ENCODE measurements at places on chromosomes 7 and 10.

DNA sequence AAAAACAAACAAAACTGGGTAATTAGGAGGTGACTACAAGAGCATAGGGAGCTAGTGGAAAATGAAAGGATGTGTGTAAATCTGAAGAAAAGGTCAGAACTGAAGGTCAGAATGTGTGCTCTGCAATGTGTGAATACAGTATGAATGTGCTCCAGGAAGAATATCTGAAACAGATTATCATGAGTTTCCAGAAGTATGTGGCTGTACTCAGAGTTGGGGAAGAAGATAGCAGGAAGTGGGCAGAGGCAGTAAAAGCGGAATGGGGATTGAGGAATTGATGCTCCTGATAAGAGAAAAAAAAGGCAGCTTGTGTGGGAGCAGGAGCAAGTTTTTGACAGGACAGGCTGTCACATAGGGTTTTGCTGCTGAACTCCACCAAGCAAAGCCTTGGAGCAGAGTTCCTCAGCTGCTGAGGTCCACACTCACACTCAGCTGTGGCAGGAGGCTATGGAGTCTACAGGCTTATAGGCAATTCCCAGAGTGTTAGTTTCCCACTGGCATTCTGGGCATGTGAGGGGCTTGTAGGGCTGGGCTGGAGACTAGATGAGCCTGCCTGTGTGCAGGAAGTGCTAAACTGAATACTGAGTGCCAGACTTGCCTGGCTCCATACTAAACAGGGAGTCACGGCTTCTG, 22.9 kb downstream of the H2AZ2 start:
- no peak for DNase-seq

DNA sequence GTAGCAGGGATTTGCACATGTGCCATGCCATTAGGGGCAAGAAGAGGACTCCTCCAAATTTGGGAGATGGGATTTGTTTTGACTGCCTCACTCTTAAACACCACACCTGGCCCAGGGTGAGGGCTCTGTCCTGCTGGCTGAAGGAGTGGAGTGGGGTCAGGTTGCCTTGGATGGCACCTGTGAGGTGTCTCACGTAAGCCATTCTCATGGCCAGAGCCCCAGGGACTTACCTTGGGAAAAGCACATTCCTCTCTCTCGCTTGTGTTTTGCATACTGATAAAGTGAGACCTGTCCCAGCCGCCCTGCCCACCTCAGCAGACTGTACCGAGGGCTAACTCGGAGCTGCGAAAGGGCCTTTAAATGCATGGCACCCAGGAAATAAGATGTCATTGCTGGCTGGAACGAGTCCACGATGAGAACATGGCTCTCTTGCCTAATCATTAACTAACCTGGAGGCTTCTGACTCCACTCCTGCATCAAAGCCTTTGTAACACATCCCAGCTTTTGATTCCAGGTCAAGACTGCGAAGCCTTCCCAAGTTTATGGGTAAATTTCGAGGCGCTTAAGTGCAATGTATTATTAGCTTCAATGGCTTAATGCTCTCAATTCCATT, 184.0 kb upstream of the RNF32 start:
- no peak for DNase-seq

- peak; percentile 22 for DNase-seq
These were observed 141.7 kb upstream of the PFKP start for GRCh38 chr10:2925631-2926030.

GRCh38 chr10:113063043-113063967, 113.3 kb downstream of the TCF7L2 start:
- DNase-seq, result no peak

DNA sequence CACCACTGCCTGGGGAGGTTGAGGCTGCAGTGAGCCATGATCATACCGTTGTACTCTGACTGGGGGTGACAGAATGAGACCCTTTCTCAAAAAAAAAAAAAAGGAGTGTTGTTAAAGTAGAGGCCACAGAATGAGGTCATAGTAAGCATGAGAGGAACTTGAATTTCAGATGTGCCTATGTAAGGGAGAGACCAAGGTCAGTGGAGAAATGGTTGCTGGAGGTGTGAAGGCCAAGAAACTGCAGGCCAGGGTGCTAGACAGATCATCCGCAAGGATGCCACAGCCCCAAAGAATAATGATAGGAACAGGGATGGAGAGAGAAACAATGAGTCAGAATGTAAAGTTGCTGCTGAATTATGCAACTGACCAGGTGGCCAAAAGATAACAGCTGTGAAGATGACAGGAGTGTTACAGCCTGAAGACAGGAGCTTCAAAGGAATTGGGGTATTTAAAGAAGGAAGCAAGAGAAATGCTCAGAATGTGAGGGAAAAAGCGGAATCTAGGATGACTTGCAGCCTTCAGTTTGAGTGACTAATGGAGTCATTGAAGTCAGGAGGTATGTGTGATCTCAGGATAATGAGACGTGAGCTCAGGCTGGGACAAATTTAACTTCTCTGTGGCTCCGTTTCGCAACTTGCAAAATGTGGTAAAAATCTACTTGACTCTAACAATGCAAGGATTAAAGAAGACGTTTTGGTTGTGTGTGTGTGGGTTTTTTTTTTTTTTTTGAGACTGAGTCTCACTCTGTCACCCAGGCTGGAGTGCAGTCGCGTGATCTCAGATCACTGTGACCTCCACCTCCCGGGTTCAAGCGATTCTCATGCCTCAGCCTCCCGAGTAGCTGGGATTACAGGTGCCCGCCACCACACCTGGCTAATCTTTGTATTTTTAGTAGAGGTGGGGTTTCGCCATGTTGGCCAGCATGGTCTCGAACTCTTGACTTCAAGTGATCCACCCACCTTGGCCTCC, 22.2 kb downstream of the TYW1B start:
- DNase-seq, result no peak

GRCh38 chr7:18117482-18117881, 89.8 kb upstream of the PRPS1L1 start:
- peak; percentile 48 for DNase-seq

DNA sequence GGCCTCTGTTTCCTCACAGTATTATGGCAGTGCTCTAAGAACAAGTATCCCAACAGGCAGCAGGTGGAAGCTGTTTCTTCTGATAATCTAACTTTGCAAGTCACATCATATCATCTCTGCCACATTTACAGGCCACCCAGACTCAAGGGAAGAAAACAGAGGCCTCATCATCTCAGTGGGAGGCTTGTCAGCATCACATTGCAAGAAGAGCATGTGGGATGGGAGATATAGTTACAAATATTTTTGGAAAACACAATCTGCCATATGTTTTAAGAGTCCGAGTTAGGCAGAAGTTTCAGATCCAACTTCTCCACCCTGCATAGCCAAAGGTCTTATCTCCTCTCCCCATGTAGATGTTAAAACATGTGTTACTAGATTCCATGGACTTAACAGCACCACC, 130.4 kb upstream of the PDE1C start:
- DNase-seq, result no peak

GRCh38 chr7:41792120-41792519, 89.2 kb upstream of the INHBA start:
- DNase-seq, result no peak

- peak; percentile 98 for DNase-seq
These were observed 127.2 kb downstream of the SRI start for GRCh38 chr7:88092676-88092999.

DNA sequence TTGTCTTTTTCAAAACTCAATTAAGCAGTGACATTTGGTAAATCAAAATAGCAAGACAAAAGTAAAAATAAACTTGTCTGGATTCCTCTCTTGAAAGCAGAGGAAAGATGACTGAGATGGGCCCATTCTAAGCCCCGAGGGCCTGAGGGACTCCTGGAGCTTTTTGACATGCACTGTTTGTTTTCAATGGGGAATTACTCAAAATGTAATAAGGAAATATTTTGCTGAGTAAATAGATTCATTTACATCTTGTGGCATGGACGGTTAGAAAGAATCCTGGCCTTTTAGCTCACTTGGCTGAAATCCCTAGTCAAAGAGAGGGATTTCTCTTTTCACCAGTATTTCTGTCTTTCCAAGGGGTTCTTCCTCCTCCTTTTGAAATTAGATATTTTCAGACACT, 108.0 kb downstream of the MKX start:
- peak; percentile 2 for DNase-seq

DNA sequence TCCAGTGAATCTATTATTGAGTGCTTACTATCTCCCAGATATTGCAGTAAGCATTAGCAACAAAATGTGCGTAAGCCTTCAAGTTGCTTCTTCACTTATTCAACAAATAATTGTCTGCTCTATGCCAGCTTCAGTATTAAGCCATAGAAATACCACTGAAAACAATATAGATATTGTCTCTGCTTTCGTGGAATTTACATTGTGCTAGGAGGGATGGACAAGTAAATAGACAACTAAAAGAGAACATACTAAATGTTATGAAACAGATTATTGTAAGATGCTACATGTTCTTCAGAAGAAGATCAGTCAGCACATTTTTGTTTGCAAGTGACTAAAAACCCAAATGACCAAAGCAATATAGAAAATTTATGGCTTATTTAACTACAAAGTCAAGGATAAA, 27.3 kb downstream of the CFAP69 start:
- DNase-seq, result no peak

DNA sequence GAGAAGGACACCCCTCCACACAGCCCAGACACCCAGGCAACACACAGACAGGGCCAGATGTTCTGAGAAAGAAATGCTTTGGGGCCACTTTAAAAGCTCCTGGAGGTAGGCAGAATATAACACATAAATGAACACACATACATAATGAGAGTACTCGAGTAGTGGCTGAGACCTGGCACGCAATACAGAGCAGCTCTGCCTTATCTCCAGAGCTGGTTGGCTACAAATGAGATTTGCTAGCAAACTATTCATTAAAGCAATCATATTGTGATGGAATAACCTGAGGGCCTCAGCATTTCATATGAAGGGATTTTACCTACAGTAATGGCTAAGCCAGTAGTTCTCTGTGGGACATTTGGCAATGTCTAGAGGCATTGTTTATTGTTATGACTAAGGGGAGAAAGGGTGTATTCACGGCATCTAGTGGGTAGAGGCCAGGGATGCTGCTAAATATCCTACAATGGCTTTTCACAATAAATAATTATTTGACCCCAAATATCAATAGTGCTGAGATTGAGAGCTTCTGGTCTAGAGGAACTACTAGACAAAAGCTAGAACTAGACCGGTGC, 5.5 kb upstream of the IMPDH1 start:
- DNase-seq, result no peak

DNA sequence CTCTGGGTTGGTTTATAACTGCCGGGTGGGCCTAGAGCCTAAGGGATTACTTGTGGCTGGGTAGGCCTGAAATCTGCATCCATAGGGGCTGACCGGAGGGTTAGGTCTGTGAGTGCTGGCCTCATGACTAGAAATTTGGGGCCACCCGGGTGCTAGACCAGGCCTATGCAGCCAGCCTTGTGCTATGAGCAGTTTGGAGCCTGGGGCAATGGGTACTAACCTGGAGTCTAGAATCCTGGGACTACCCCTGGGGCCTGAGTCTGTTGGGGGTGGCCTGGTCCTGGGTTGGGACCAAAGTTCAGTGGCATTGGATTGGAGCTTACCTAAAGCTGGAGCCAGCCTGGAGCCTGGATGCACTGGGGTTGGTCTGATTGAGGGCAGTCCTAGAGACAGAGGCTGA, 995.2 kb downstream of the ANKRD7 start:
- DNase-seq, result no peak

GRCh38 chr10:51696251-51696650, 3.1 kb downstream of the CSTF2T start:
- no peak for DNase-seq

GRCh38 chr7:132073920-132074589, 502.2 kb downstream of the PLXNA4 start:
- no peak for DNase-seq

DNA sequence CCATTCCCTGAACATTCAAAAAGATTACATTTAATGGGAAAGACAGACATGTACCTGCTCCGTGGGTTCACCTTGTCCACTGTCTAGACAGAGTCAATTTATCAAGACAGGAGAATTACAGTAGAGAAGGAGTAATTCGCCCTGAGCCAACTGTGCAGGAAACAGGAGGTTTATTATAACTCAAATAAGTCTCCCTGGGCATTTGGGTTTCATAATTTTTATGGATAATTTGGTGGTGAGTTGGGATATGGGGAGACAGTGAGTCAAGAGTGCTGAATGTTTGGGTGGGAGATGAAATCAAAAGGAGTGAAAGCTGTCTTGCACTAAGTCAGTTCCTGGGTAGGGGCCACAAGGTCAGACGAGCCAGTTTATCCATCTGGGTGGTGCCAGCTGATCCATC, 165.9 kb upstream of the NAMPT start:
- DNase-seq, result no peak

DNA sequence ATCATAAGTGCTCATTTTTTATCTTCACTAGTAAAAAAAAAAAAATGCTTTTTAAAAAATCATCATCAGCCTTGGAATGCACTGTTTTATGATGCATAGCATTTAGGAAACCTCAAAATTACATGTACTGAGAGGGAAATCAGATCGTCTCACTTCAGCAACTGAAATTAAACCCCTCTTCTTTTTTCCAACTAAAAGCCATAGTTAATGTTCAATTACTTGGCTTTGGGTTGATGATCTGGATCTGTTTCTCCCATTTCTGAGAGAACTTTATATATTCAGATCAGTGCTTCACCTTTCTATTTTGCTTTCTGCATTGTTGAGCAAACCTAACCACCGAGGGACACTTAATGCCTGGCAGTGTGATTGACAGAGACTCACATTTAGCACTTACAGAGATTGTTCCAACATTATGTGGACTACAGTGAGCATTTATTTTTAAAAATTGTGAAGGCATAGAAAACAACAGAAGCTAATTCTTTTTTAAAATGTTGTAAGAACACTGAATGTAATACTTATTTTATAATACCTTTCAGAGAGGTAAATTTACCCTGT, 678.4 kb downstream of the PHTF2 start:
- no peak for DNase-seq

GRCh38 chr7:136139417-136139816, 162.3 kb upstream of the MTPN start:
- DNase-seq, result no peak

- peak; percentile 76 for DNase-seq
These were observed 11.5 kb upstream of the DLD start for GRCh38 chr7:107879400-107880035.

DNA sequence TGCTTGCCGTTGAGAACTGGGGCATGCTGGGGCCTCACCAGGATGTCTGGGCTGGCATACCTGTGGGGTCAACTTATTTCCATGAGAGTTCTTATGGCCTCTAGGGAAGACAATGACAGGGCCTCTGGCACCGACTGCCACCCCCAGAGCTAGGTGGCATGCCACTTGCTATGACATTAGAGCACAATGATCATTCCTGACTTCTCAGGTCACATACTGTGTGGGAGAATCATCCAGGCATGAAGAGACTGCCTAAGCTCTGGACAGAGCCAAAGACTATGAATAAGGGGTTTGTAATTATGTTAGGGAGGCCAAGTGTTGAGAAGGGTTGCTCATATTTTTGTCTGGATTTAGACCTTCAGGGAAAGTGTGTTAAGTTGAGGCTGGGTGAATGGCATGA, 97.5 kb downstream of the PTPN20 start:
- DNase-seq, result no peak

DNA sequence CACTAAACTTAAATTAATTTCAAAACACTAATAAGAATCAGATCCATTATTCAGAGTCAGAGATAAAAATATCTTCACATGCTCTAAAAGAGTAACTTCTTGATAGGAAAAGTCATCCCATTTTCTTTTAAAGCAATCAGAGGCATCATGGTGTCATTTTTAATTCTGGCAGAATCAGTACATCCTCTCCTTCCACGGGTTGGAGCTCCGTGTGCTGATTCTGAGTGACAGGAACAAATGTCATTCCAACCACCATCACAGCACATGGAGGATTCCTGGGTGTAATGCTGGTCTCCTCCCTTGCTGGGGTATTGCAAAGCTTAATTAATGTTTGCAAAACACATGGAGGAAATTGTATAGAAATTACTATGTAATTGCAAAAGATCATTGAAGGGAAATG, 114.5 kb upstream of the IMMP2L start:
- DNase-seq, result no peak

GRCh38 chr10:69403519-69403918, 13.2 kb downstream of the TACR2 start:
- DNase-seq, result no peak
